ENCODE measurements at places on chromosomes 16 and 17.

GRCh38 chr16:10883004-10883403, 6.0 kb downstream of the CIITA start:
- DNase-seq = no peak

DNA sequence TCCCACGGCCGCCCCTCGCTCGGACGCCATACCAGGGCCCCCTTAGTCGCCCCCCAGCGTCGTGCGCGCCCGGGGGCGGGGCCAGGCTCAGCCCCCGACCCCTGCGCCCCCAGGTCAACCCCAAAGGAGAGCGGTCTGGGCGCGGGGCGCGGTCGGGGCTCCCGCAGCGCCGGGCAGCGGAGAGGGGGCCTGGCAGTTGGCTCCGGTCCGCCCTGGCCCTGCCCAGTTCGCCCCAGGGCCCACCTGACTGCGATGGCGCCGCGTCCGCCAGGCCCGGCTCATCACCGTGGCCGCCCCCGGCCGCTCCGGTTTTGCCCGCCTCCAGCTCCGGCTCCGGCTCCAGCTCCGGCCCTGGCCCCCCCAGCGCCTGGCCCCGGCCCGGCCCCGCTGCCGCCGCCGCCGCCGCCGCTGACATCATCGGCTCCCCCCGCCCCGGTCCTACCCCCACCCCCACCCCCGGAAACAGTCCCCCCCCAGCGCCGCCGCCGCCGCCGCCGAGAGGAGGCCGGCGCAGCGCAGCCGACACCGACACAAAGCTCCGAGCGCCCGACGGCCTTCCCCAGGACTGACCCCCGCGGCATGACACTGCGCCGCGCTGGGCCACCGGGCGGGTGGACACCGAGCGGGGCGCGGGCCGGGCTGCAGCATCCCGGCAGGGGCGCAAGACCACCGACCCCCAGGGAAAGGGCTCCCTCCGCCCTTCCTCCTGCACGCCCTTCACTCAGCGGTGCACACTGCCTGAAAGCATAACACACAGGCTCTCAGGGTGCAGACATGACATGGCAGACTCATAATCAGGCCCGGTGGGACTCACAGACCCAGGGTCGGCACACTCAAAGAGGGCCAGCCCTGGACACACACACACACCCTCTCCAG, at the start of gene ZBTB4:
TSS of gene ZBTB4 (minus strand) at position 419 of the 876 bp plus-strand sequence. CDS start 12,830 bp downstream, outside the sequence.
- DNase-seq = peak; percentile 68

- no peak for DNase-seq
These were observed 54.2 kb downstream of the ZFPM1 start for GRCh38 chr16:88507231-88507743.

DNA sequence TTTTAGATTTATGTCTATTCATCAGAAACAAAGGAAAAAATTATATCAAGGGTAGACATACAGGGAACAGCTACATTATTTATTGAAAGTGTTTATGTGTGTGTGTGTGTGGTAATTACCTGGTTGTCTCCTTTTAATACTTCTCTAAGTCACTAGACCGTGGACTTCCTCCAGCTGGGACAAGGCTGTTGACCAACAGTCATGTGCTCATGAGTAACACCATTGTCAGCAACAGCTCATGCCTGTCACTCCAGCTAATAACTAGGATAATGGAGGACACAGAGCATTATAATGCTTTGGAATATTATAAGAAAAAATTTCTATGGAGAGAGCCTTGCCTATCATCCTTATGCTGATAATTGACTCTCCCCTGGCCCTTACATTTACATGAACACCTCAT, 125.3 kb upstream of the SALL1 start:
- no peak for DNase-seq

DNA sequence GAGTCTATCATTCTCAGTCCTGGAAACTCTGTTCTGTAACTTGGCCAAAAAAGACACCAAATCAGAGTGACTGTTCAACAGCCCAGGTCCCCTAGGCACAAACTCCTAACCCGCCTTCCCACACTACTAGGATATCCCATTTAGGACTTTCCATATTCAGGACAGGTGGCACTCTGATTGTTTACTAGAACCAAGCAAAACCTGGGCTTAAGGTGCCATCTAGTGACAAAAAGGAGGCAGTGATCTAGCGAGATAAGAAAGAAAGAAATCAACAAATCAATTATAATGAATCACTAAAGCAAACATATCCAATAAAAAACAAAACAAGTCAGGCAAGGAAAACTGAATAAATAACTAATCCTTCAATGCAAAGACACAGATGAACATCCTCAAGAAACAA, 203.9 kb downstream of the CEP112 start:
- DNase-seq = no peak

All from GM12891 (cell line).